NCI-H460 (cell line): ENCODE measurements at places on chromosomes 3 and 15. TPM values are rescaled to one million over a fixed set of nuclear protein-coding genes. Genes with fewer than 3 reads are reported as not detected.

GRCh38 chr3:157522648-157523047, 19.4 kb upstream of the VEPH1 start:
- DNase-seq: no peak

GRCh38 chr3:160673188-160673587, 3.8 kb upstream of the ARL14 start:
- no peak for DNase-seq

DNA sequence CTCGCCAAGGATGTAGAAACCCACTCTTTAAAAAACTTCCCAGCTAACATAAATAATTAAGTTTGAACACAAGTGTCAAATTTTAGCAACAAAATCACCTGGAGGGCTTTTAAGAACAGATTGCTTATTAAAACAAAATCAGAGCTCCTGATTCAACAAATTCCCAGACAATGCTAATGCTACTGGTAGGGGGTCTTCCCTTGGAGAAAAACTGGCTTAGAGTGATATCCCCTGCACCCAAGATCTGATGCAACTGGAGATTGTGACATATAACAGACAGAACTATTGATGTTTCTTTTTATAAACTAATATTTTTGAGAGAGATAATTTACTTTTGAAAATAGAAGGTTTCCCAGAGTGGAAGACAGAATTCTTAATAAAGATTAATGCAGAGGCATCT, 19.9 kb downstream of the IGSF10 start:
- DNase-seq: no peak

Gene HTR3E
- total RNA-seq: not detected in 2 replicates
